ENCODE measurements at places on chromosomes 6 and 20.

DNA sequence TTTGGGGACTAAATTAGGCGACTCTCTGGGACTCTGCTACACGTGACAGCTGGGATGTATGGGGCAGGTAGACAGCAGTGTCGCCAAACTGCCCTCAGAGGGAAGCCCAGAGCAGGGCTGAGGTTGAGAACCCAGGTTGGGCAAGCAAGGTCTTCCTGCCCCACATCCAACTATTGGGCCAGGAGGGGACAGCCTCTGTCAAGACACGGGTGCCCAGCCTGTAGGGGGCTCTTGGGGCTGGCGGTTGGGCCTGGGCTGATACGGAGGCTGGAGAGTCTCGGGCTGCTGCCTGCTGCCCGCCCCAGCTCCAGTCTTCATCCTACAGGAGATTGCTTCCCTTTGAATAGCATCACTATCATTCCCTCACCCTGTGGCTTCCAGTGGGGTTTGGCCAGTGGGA lies 33.3 kb downstream of the CPNE5 start:
- DNase-seq: no peak

GRCh38 chr20:36121981-36122930 lies 32.3 kb upstream of the EPB41L1 start:
- no peak for DNase-seq

GRCh38 chr20:24418731-24419130 lies 50.7 kb upstream of the SYNDIG1 start:
- no peak for DNase-seq

- DNase-seq: no peak
Measured at GRCh38 chr6:804317-804716, 111.4 kb upstream of the EXOC2 start.

DNA sequence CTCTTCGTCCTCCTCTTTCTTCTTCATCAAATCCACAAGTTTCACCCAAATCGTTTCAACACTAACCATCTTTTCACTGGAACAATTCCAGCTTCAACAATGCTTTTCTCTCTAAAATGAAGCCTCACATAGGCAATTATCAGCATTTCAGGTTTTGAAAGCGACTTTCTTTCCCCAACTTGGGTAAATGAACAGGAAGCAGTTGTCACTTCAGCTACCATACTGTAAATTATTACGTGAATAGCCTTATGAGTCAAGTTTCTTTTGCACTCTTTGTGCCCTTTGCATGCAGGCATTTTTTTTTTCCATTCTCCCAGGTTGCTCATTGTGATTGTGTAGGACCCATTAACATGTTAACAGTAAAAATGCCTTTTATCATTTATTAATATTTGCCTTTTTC lies 121.7 kb upstream of the BTBD3 start:
- no peak for DNase-seq

DNA sequence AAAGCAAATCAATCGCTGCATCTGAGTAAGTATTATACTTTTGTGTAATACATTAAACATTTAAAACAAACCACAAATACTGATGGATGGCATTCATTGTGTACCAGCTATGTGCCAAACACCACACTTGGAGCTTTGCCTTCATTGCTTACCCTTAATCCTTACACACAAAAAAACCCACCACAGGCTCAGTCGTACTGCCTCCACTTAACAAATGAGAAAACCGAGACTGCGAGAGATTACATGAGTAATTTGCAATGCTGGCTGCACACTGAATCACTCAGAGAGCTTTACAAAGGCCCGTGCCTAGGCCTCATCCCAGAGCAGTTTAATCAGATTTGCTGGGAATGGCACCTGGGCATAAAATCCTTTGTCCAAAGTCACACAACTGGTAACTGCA lies 130.5 kb downstream of the EDN1 start:
- DNase-seq: no peak

DNA sequence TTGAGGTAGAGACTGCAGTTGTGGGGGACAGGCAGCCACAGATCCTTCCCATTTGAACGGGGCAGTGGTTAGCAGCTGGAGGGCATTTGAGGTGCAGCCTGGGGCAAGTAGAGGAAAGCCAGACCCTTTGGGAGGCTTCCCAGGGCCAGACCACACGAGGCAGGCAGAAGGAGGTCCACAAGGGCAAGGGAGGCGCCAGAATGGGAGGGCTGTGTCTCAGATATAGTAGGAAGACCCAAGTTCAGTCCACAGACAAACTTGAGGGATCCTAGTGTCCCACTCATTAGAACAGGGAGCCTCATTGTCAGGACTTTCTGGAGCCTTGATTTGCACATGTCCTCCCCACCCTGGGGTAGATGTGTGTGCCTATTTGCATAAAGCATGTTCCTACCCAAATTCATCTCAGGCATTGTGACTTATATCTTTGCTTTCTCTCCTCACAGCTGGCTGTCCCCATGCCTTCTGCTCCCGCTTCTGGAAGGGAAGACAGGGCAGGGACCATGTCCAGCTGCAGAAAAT lies 166.0 kb downstream of the VEGFA start:
- no peak for DNase-seq

GRCh38 chr6:83767033-83767432 lies 58.1 kb upstream of the SNAP91 start:
- no peak for DNase-seq

DNA sequence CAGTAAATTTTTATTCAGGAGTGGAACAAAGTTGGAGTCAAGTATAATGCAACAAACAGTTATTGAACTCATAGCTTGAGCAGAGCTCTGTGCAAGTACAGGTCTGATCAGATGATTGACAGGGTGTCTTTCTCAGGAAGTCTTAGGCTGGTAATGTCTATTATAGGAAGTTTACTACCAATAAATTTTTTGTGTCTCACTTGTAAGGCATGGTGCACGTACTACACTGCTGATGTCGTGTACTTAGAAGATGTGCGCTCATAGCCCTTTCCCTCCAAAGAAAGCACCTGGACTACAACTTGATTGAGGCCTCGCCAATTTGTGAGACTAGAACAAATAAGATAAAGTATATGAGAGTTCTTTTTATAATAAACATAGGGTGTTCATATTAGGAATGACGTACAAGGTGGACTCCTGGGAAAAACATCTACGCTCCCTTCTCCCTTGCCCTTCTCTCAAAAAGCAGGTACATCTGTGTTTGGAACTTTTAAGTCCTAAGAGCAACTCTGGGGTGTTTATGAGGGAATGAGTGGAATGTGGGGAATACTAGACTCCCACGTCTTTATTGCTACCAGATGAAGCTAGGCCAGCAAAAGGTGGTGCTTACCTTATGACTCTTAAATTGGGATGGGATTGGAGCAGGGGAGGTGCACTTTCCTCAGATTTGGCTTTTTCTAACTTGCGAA lies 1.5 kb downstream of the NDUFAF5 start:
- no peak for DNase-seq

- no peak for DNase-seq
Measured at GRCh38 chr6:130486417-130486816, 120.6 kb downstream of the TMEM200A start.

- DNase-seq: no peak
Measured at GRCh38 chr6:42915732-42916131, at the start of gene PTCRA. Gene PTCRA (plus strand): TSS chr6:42916053. CDS start chr6:42916070, 17 bp downstream.

DNA sequence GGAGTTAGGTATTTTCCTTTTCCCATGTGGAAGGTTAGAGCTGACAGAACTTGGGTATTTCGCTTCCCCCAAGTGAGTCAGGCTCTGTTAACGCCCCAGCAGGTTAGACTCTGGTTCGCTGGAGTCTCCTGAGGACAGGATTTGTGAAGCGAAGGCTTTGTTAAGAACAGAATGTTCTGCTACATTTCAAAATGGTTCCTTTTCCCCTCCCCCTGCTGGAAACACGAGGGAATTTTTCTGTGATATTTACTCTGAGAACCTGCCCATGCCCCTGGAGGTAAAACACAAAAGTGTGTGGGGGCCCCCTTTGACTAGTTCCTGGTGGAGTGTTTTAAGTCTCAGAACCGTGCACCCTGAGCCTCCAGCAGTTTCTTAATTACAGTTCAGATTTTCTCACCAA lies 731.4 kb upstream of the CITED2 start:
- DNase-seq: no peak

DNA sequence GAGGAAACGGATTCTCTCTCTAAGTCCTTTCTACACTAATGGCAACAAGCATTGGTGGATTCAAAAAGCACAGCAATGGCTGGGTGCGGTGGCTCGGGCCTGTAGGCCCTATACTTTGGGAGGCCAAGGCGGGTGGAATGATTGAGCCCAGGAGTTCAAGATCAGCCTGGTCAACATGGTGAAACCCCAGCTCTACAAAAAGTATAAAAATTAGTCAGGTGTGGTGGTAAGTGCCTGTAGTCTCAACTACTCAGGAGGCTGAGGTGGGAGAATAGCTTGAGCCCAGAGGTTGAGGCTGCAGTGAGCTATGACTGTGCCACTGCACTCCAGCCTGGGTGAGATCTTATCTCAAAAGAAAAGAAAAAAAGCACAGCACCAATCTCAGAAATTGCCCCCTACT lies 19.3 kb downstream of the PAQR8 start:
- no peak for DNase-seq

- DNase-seq: no peak
Measured at GRCh38 chr20:38222231-38222922, 38.2 kb downstream of the KIAA1755 start.

DNA sequence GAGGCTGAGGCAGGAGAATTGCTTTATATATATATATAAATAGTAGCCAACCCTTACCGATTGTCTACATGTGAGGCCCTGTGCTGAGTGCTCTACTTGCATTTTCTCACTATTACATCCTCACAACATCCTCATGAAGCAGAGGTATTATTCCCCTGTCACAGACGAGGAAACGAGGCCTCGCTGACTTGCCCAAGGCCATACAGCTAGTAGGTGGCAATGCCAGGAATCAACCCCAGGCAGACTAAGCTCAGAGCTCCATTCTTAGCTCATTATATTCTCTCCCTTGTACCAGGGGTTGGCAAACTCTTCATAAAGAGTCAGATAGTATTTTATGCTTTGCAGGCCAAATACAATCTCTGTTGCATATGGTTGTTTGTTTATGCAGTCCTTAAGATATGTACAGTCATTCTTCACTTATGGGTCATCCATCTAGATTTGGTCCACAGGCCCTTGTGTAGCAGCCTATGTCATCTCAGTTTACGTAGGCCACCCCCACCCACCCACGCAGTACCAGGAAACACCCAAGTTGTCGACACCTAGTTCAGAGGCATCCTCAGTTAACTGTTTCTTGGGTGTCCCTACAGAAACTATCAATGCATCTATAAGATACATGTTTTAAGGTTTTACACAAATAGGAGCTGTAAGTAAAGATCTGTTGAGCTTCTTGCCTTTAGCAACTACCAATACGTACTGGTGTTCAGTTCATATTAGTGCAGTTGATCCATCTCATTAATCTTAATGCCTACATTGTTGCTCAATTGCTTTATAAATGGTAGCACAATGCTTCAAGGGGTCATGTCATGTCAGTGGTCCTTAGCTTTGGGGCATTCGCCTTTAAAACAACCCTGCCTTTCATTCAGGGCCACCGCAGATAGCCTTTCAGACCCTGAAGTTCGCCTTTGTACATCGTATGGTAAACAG lies 3.0 kb downstream of the CASS4 start:
- DNase-seq: no peak

DNA sequence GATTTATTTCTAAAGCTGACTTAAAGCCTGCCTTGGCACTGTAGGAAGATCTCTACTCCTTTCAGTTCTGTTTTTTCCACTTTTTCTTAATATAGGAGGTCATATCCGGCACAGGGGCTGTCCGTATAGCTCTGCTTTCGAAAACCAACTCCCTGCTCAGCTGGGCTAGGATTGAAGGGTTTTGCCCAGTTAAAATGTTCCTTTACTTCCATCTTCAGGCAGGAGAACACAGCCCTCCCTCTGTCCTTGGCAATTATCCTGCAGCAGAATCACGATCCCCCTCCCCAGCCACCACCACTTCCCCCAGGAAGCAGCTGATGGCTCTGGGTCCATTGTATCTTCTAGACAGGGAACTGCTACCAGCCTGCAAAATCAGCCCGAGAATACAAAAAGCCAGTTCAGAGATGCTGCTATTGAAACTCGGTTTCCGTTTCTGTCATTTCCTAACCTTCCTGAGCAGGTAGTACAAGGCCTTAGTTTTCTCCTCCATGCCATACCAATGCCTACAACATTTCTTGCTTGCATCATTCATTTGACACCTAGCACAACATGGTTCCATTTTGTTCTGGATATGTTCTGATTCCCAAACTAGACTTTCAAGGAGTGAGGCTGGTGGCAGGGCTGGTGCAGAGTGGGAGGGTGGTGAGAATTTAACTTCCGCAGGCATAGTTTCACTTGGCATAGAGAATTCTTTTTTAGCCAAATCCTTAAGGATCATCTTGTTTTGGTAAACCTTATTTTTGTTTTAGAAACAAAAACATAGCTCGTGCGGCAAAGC lies 53.9 kb downstream of the FAM50B start:
- no peak for DNase-seq

Measured in activated CD8-positive, alpha-beta memory T cell treated with anti-CD3 and anti-CD28 coated beads for 1 hour (primary cell).